ENCODE measurements at places on chromosomes 5 and 9.

DNA sequence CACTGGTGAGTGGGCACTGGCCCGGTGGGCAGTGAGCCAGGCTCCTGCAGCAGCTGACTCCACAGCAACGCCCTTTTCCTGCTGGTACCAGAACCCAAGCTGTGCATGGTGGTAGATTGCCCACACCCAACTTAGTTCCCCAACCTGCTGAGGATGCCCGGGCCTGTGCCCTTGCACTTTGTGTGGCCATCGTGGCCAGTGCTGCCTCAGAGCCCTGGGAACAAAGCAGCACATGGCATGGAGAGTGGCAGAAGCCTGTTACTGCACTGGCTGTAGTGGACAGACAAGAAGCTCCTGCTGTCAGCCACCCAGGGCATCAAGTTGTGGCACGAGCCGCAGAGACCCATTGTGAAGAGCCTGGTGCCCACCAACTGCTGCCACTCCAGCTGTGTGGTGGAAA, 612.9 kb downstream of the DNAH5 start:
- no peak for DNase-seq

GRCh38 chr9:137405677-137406081, 17.3 kb downstream of the EXD3 start:
- no peak for DNase-seq

GRCh38 chr9:6715755-6716643, 41.8 kb upstream of the KDM4C start:
- DNase-seq: peak; percentile 71

GRCh38 chr9:75993434-75993833, 103.0 kb downstream of the PCSK5 start:
- DNase-seq: no peak

DNA sequence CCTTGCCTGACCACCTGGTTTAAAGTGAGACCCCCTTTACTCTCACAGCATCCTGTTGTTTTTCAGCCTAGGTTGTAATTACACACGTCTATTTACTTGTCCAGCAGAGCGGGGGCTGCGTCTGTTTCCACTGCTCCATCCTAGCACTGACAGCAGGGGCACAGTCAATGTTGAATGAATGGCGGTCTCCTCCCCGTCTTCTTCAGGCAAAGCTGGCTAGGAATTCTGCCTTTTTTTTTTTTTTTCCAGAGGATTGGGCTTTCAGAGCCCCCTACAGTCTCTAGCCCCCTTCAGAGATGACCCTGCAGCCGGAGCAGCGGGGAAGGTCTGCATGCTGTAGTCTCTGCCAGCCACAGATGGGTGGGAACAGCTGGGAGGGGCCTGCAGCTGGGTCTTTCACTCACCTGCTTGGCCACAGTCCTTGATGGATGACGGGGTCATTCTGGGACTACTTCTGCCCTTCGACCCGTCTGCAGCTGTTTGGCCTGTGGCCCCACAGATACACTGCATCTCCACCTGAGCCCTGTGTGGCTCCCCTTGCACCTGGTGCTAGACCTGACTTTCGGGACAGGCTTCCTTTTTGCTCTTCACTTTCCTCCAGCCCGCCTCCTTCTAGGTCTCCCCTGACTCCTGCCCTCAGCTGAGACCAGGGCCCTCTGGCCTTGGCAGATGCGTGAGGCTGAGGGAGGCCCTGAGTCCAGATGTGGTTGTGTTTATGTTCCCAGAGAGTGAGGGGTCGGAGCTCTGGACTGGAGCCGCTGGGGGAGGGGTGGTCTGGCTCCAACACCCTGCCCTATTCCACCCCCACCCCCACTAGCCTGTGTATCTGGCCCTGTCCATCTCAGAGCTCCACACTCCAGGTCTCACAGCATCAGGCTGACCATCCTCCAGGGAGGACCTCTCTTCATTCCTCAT, 8.0 kb downstream of the PITX1 start:
- no peak for DNase-seq

GRCh38 chr5:180215783-180216630, 7.0 kb upstream of the RASGEF1C start:
- DNase-seq: no peak

DNA sequence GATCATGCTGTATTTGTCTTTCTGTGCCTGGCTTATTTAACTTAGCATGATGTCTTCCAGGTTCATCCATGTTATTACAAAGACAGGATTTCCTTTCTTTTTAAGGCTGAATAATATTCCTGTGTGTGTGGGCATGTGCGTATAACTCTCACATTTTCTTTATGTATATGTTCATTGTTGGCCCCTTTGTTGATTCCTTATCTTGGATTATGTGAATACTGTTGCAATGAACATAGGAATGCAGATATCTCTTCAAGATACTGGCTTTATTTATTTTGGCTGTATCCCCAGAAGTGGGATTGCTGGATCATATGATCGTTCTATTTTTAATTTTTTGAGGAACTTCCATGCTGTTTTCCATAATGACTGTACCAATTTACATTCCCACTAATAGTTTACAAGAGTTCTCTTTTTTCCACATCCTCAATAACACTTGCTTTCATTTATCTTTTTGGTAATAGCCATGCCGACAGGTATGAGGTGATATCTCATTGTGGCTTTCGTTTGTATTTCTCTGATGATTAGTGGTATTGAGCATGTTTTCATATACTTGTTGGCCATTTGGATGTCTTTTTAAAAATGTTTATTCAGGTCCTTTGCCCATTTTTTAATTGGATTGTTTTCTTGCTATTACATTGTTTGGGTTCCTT, 38.0 kb downstream of the CREBRF start:
- DNase-seq: no peak
